NCI-H1092 (cell line): ENCODE measurements at places on chromosomes 2 and 18.

- DNase-seq = no peak
These were observed 20.5 kb upstream of the IL1RL2 start for GRCh38 chr2:102166189-102166845.

GRCh38 chr18:14935210-14935609 is 187.2 kb downstream of the ANKRD30B start:
- DNase-seq = no peak

GRCh38 chr2:79832511-79833234 is 319.8 kb downstream of the CTNNA2 start:
- DNase-seq = peak; percentile 12

DNA sequence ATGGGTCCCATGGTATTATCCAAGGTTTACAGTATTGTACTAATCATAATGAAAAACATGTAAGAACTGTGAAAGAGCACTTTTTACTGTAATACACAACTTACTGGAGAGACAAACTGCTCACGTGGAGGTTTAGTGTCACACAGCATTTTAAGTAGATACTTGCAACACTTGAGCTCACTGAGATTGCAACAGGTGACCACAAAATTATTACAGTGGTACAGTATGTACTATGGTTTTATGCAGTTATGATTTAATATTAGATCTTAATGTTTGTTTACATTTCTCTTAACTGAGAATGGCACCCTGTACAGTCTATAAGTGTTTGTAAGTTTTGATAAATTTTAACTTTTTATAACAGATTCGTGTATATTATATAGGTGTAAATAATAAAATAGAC is 118.6 kb upstream of the SKOR2 start:
- no peak for DNase-seq

- DNase-seq = no peak
These were observed 19.1 kb upstream of the ANKRD53 start for GRCh38 chr2:70959271-70959761.
